Tibial nerve (tissue), 4 donors: ENCODE measurements at places on chromosomes 6 and 20. TPM values are rescaled to one million over a fixed set of nuclear protein-coding genes. Genes with fewer than 3 reads are reported as not detected.

GRCh38 chr6:87049779-87050178 is 45.1 kb downstream of the CGA start:
- H3K36me3 ChIP-seq: no peaks in the 10 kb centered on the region
- no peak overlapping the region for H3K4me3 ChIP-seq
- DNase-seq: no peak
- no peaks in the 10 kb centered on the region for H3K4me1 ChIP-seq

Gene PRDM1
- total RNA-seq: 3.9 TPM

DNA sequence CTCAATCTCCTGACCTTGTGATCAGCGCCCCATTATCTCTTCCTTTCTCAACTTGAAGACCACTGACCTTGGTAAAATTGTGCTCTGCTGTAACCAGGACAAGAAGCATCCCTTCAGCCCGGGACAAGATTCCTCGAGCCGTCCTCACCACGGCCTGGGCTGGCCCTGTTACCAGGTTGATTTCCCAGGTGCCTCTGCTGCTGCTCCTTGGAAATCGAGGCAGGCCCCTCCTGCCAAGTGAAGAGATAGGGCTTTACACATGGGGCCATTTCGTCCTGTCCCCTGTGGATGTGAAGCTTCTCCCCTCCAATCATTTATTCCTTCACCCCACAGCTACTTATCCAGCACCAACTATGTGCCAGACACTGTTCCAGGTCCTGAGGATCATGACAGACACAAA is 21.5 kb downstream of the RAB44 start:
- H3K27ac ChIP-seq: no peak overlapping the region
- H3K4me1 ChIP-seq: no peaks in the 10 kb centered on the region
- no peak for DNase-seq
- H3K36me3 ChIP-seq: no peaks in the 10 kb centered on the region

DNA sequence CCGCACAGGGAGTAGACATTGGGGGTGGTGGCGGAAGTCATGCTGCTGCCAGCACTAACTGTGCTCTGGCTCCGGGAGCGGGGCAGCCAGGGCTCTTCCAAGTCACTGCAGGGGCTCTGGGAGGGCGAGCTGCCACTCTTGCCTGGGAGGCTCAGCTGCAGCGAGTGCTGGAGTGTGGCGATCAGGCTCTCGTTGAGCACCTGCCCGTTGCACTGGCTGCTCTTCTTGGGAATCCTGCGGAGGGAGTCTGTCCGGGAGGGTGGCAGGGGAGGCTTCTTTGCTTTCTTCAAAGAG is 28.0 kb downstream of the HEBP2 start:
- peaks cover 18% of the 10 kb centered on the region for H3K36me3 ChIP-seq
- H3K4me1 ChIP-seq: peaks cover 6% of the 10 kb centered on the region
- no peak overlapping the region for H3K27ac ChIP-seq
- H3K4me3 ChIP-seq: no peak overlapping the region

GRCh38 chr20:53957451-53958172 is 112.8 kb downstream of the BCAS1 start:
- H3K36me3 ChIP-seq: no peaks in the 10 kb centered on the region
- peaks cover 21% of the 10 kb centered on the region for H3K4me1 ChIP-seq
- no peaks in the 10 kb centered on the region for H3K27me3 ChIP-seq
- no peak overlapping the region for H3K4me3 ChIP-seq
- DNase-seq: no peak
- H3K27ac ChIP-seq: no peak overlapping the region

- H3K36me3 ChIP-seq: no peaks in the 10 kb centered on the region
- no peaks in the 10 kb centered on the region for H3K4me1 ChIP-seq
- DNase-seq: no peak
- H3K27ac ChIP-seq: peak overlapping the region; percentile 93
- H3K27me3 ChIP-seq: no peaks in the 10 kb centered on the region
These were observed 904 bp downstream of the MKKS start for GRCh38 chr20:10433014-10433622.

- H3K4me3 ChIP-seq: no peak overlapping the region
- no peaks in the 10 kb centered on the region for H3K27me3 ChIP-seq
- peaks cover 1% of the 10 kb centered on the region for H3K4me1 ChIP-seq
- DNase-seq: no peak
- no peaks in the 10 kb centered on the region for H3K36me3 ChIP-seq
- no peak overlapping the region for H3K27ac ChIP-seq
These were observed 35.0 kb downstream of the ARMC2 start for GRCh38 chr6:108883172-108883571.

- DNase-seq: no peak
- no peak overlapping the region for H3K4me3 ChIP-seq
- no peak overlapping the region for H3K27ac ChIP-seq
- peaks cover 2% of the 10 kb centered on the region for H3K36me3 ChIP-seq
- no peaks in the 10 kb centered on the region for H3K27me3 ChIP-seq
These were observed 6.2 kb downstream of the ZBTB2 start for GRCh38 chr6:151385177-151385576.

GRCh38 chr20:57092900-57093530 is 173.4 kb downstream of the BMP7 start:
- H3K27ac ChIP-seq: peak overlapping the region; percentile 25
- no peak for DNase-seq
- no peaks in the 10 kb centered on the region for H3K36me3 ChIP-seq
- H3K4me3 ChIP-seq: no peak overlapping the region
- H3K4me1 ChIP-seq: no peaks in the 10 kb centered on the region
- no peaks in the 10 kb centered on the region for H3K27me3 ChIP-seq

- DNase-seq: no peak
- H3K27me3 ChIP-seq: no peaks in the 10 kb centered on the region
These were observed 11.2 kb downstream of the SLC22A1 start for GRCh38 chr6:160132776-160133338.

DNA sequence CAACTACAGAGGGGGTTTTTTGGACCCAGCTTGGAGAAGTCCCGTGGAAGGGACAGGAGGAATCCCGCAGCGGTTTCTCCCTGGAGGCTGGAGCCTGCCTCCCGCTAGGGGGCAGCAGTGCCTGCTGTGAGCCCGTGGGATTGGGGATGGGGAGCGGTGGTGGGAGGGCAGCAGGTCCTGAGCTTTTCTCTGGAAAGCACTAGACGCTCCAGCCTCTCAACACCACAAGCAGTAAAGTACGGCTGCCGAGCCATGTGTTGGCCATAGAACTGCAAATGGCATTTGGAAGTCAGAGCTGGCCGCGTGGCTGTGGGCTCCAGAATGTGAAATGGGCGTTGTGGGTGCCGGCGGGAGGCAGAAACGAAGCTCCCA is 47.8 kb downstream of the GMPR start:
- no peaks in the 10 kb centered on the region for H3K4me1 ChIP-seq
- no peak overlapping the region for H3K4me3 ChIP-seq
- no peaks in the 10 kb centered on the region for H3K27me3 ChIP-seq

Gene RHAG
- total RNA-seq: 2.6 TPM

DNA sequence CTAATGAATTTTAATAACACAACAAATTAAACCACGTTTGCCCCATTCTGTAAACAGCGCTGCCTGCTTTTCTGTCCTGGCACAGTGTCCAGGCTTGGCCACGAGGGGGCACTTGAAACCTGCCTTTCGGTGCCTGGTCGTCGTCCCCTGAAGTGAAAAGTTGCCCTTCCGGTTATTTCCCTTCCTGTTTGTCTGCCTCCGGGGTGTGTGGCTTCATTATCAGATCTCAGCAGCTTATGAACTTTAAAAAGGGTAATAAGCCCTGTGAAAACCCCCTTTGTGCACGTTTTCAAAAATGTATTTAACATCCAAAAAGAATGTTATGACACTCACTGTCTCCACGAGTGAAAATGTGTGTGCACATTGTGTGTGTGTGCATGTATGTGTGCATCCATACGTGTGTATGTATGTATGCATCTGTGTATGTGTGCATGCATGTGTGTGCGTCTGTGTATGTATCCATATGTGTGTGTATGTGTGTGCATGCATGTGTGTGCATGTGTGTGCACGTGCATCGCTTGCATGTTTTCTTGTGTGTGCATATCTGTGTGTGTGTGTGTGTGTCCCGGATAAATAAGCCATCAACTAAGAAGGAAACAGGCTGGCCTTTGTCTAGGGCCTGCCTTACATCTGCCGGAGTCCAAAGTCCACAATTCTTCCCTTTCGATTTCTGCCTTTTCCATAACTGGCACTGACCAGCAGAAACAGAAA is 358.4 kb downstream of the THBS2 start:
- peak overlapping the region; percentile 34 for H3K4me3 ChIP-seq
- no peaks in the 10 kb centered on the region for H3K36me3 ChIP-seq
- no peak overlapping the region for H3K27ac ChIP-seq
- H3K4me1 ChIP-seq: no peaks in the 10 kb centered on the region
- H3K27me3 ChIP-seq: no peaks in the 10 kb centered on the region

Gene KCNQ2
- not detected for total RNA-seq

Gene ACSS1
- total RNA-seq: 38.5 TPM

Gene LPA
- 0.90 TPM for total RNA-seq

Gene HNF4A
- not detected for total RNA-seq

- no peak for DNase-seq
- H3K4me1 ChIP-seq: peaks cover 17% of the 10 kb centered on the region
These were observed 9.2 kb downstream of the CHMP4B start for GRCh38 chr20:33820362-33820761.

GRCh38 chr20:50226093-50226974 is 35.7 kb downstream of the CEBPB start:
- no peaks in the 10 kb centered on the region for H3K36me3 ChIP-seq
- no peaks in the 10 kb centered on the region for H3K4me1 ChIP-seq
- no peaks in the 10 kb centered on the region for H3K27me3 ChIP-seq

Gene KHDRBS2
- total RNA-seq: 3.3 TPM
